ENCODE measurements at places on chromosomes 12 and 14.

- no peak for DNase-seq
Measured at GRCh38 chr12:50564237-50564947, 59.6 kb downstream of the DIP2B start.

DNA sequence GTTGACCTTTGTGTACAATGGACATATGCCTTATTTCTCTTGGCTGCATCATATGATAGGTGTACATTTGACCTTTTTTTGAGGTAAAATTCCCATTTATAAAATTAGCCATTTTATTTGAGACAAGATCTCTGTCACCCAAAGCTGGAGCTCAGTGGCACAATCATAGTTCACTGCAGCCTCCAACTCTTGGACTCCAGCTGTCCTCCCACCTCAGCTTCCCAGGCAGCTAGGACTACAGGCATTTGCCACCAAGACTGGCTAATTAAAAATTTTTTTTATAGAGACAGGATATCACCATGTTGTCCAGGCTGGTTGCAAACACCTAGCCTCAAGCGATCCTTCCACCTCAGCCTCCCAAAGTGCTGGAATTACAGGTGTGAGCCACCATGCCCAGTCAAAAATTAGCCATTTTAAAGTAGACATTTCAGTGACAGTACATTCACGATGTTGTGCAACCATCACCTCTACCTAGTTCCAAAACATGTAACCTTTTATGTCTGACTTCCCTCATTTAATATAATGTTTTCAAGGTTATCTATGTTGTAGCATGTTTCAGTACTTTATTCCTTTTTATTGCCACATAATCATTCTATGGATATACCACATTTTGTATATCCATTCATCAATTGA lies 5.4 kb downstream of the G2E3 start:
- no peak for DNase-seq

DNA sequence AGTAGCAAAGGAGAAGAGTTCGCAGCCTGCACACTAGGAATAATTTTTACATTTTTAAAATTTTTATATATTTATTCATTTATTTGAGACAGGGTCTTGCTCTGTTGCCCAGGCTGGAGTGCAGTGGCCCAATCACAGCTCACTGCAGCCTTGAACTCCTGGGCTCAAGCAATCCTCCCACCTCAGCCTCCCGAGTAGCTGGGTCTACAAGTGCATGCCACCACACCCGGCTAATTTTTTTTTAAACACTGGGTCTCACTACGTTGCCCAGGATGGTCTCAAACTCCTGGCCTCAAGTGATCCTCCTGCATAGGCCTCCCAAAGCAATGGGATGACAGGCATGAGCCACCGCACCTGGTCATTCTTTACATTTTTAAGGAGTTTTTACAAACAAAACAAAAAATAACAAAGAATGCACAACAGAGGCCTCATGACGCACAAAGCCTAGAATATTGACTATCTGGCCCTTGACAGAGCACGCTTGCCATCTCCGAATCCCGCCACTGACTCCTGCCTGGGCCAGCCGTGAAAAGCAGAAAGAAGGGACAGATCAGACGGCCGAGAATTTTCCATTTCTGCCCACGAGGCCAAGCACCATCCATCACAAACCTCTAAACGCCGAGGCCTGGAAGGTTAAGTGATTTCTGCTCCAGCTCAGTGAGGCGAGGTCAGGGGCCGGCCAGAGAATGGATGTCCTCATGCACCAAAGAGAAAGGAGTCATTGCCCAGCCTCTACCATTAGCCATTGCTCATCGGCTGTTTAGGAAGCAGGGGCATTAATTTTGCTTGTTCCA lies 120.0 kb downstream of the SCARB1 start:
- no peak for DNase-seq

- no peak for DNase-seq
Measured at GRCh38 chr14:31000629-31001338, 24.7 kb upstream of the AP4S1 start.

Data from germinal center (tissue), 1 donor.